Activated CD8-positive, alpha-beta T cell treated with anti-CD3 and anti-CD28 coated beads for 36 hours (primary cell): ENCODE measurements at places on chromosomes 11 and 22.

- DNase-seq = no peak
Observed at GRCh38 chr11:35545391-35546003, 20.1 kb upstream of the PAMR1 start.

GRCh38 chr11:77191823-77192495 lies 63.9 kb downstream of the MYO7A start:
- DNase-seq = peak; percentile 82

- no peak for DNase-seq
Observed at GRCh38 chr11:122789907-122790306, 48.4 kb upstream of the CRTAM start.

DNA sequence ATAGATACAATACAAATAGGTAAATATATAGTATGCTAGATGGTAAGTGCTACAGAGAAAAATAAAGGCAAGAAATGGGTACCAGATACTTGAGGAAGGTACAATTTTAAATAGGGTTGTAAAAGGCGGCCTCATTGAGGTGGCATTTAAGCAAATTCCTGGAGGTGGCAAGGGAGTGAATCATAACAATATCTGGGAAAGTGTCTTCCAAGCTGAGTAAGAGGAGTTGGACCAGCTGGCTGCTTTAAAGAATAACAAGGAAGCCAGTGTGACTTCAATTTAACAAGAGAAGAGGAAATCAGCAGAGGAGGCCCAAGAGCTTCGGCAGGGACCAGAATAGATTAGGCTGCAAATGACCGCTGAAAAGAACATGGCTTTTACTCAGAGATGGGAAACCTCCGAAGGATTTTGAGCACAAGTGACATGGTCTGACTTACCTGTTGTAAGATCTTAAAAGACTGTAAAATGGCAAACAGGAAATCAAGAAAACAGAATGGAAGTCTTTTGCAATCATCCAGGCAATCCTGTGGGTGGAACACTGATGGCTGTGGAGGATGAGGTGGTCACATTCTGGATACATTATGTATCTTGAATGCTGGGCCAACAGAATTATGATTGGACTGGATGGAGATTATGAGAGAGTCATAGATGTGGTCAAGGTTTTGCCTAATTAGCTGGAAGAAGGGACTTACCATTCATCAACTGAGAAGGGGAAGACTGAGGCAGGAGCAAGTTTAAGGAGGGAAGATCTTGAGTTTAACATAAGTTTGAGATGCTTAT lies 77.2 kb downstream of the RDX start:
- DNase-seq = no peak

DNA sequence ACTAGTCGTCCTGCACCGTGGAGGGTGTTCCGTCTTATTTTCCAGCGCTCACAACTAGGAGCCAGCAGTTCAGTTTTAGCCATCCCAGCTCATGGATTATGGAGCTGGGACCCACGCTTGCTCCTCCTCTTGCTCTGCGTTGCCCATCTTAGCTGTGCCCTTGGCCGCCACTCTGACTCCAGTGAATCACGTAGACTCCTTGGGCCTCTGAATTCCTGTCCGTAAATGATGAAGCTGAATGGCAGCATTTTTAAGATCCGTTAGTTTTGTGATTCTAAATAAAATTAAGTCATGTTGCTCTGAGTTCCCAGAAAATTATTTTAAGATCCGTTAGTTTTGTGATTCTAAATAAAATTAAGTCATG lies 23.8 kb downstream of the BCR start:
- no peak for DNase-seq

DNA sequence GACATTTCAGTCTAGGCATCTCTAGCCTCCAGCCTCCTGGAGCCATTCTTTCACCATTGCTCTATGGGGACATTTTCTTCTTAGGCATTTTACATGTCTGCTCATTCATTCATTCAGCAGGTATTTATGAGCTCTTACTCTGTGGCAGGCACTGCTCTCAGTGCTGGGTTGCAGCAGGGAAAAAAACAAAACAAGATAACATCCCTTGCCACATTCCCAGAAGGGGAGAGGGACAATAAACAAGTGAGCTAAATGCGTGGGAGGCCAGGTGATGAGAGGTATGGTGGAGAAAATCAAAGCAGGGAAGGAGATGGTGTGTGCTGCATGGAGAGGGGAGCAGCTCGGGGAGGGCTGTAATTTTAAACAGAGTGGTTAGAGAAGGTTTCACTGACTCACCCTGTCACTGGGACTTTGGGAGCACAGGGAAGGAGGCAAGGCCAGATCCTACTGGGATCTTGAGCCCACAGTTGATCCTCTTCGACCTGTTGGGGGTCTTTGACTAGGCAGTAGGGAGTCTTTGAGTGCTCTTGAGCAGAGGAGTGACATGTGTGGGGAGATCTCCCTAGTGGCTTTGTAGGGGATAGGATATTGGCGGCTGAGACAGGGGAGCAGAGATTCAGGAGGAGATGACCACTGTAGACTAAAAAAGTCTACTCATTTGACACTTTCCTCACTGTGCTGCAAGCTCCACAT lies 17.0 kb downstream of the MICAL2 start:
- no peak for DNase-seq

- no peak for DNase-seq
Observed at GRCh38 chr11:114302663-114303062, 6.5 kb downstream of the NNMT start.

- no peak for DNase-seq
Observed at GRCh38 chr11:76706667-76707066, 36.1 kb upstream of the LRRC32 start.
